ENCODE measurements at places on chromosomes 3 and 15.
A peak's percentile ranks its signal among the peaks of the same experiment; 100 is the strongest.

GRCh38 chr3:37680401-37680800, 181.3 kb upstream of the CTDSPL start:
- no peak for DNase-seq

DNA sequence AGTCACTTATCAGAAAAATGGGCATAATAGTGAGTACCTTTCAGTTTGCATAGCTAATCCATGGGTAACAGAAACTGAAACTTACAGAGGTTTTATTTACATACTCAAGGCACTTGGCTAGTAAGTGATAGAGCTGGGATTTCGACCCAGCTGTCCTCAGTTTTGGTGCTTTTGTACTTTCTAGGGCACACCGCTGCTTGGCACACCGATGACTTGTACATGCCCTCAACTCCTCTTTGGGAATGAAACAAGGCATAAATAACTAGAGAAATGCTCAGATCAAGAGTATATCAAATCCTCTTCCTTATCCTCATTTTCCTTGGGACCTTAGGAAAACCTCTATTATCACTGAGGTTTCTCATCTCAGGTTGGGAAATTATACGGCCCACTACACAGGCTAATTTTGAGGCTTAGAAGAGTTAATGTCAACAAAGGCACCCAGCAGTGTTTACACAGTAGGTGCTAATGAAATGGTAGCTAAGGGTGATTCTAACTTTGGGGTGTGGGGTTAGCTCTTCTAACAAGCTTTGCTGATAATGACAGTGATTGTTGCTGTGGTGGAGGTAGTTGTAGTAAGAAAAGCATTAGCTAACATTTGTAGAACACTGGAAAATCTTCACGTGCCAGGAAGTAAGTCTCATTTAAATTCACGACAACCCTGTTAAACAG, 20.3 kb upstream of the DGKG start:
- no peak for DNase-seq

DNA sequence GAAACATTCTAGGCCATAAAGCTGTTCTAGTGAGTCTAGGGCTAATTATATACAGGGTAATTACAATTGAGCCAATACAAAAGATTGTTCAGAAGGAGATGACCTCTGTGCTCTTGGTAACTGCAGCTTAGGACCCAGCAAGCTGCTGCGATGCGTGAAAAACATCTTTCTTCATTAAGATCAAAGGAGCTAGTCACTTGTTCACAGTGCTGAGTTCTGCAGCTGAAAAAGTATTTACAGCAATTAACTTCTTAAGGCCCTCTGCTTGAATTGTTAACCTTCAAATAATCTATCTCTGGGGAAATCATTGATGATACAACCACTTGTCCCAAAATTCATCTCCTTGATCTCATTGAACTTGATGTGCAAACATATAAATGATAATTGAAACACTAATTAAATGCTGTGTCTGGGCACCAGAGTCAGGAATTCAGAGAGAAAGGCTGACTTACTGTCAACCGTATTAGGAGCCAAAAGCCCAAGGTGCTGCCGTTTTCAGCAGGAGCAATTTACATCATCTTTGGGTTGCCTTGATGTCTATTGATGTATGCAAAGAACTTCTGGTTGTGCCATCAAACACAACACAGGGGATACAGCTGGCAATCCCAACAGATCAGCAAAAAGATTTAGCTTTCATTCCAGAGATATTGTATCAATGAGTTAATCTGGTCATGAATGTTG, 213.0 kb downstream of the NECTIN3 start:
- DNase-seq, result no peak

GRCh38 chr3:138404121-138404520, 30.3 kb upstream of the ESYT3 start:
- no peak for DNase-seq

- DNase-seq, result no peak
Observed at GRCh38 chr3:51379301-51379700, 5.8 kb upstream of the MANF start.

DNA sequence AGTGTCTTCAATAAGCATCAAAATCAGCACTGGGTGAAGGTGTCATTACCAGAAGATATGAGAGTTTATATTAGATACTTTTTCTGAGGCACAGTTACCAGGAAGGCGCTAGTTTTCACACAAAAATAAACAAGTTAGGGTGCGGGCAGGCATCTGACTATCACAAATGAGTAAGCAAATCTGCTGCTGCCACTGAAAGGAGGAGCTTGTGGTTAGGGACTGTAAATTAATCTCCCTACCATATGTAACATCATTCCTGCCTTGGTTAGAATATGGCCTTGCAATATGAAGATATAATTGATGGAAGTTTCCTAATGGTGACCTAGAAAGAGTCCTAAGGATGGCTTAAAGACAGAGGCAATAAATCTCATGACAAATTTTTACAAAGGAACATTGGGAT, 19.5 kb upstream of the EID1 start:
- no peak for DNase-seq

- DNase-seq, result no peak
Observed at GRCh38 chr3:142007710-142008399, 131.4 kb downstream of the ATP1B3 start.

DNA sequence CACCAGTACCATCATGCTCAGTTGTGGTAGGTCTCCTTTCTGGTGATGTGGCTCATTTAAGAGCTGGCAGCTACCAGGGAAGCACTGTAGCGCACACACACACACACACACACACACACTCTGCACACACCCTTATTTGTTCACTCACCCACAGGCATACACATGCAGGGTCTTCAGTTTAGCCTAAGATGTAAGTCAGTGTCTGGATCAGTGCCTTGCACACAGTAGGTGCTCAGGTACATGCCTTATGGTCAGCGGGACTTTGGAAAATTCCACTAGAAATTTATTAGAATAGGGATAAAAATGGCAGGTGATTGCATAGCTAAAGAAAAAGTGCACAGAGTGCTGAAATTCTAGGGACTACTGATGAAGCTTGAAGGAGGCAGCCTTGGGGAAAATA, 23.6 kb downstream of the XYLB start:
- DNase-seq, result no peak

GRCh38 chr3:194686414-194686815, 732 bp downstream of the FAM43A start:
- no peak for DNase-seq

DNA sequence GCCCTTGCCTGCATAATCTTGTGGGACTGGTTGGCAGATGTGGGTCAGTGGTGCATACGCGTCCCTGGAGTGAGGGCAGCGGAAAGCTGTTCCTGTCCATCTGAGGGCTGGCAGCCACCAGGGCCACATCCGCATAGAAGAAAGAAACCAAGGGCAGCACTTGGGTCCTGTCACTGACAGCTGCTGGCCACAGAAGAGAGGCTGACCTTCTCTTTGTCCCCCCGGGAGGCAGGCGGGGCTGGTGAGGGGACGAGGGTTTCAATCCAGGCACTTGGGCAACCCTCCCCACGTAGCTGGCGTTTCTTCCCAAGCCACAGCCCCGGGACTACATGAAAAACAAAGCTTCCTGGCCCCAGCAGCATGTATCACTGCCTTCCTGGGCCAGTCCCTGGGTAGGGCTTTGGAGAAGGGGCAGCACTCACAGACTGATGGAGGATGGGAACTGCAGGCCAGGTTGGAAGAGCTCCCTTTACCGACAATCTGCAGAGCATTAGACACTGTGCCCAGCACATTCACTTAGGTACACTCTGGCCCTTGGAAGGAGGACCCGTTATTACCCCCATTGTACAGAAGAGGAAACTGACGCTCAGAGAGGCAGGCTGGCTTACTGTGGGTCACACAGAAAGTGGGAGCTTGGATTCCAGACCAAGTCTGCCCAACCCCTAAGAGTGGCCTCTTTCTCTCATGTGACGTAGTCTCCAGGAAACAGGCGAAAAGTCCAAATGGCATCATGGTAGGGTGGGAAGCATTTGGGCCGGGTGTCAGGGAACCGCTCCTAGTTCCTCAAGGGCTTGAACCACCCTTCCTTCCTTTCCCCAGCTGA, 78.8 kb upstream of the SLC6A6 start:
- no peak for DNase-seq

GRCh38 chr3:149016242-149016641, 24.9 kb downstream of the GYG1 start:
- no peak for DNase-seq

- peak; percentile 2 for DNase-seq
Observed at GRCh38 chr3:169965562-169966427, 812 bp upstream of the SEC62 start.

DNA sequence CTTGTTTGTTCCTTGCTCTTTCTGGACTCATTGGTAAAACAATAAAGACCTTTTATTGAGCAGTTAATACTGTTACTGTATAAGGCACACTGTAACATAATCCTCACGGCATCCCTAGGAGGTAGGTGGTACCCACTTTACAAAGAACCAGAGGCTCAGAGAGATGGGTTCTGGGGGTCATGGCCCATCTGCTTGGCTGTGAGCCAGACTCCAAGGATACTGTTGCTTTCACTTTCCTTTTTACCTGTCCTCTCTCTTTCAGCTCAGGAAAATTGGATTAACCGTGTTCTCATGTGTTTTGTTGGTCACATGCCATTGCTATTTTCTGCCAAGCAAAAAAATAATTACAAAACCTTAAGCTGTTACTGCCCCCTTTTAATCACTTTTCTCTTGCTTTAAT, 34.8 kb upstream of the FILIP1L start:
- DNase-seq, result no peak

DNA sequence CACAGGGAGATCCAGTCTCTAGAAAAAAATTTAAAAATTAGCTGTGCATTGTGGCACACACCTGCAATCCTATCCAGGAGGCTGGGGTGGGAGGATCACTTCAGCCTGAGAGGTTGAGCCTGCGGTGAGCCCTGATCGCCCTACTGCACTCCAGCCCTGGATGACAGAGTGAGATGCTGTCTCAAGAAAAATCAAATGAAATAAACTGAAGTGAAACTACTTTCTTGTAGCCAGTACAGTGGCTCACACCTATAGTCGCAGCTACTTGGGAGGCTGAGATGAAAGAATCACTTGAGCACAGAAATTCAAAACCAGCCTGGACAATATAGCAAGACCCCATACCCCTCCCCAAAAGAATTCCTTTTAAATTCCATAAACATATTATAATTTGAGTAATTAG, 35.4 kb downstream of the SMARCC1 start:
- DNase-seq, result no peak

- no peak for DNase-seq
Observed at GRCh38 chr3:194339356-194339755, 11.8 kb downstream of the CPN2 start.

- no peak for DNase-seq
Observed at GRCh38 chr15:23866832-23867231, 179.7 kb upstream of the NDN start.

DNA sequence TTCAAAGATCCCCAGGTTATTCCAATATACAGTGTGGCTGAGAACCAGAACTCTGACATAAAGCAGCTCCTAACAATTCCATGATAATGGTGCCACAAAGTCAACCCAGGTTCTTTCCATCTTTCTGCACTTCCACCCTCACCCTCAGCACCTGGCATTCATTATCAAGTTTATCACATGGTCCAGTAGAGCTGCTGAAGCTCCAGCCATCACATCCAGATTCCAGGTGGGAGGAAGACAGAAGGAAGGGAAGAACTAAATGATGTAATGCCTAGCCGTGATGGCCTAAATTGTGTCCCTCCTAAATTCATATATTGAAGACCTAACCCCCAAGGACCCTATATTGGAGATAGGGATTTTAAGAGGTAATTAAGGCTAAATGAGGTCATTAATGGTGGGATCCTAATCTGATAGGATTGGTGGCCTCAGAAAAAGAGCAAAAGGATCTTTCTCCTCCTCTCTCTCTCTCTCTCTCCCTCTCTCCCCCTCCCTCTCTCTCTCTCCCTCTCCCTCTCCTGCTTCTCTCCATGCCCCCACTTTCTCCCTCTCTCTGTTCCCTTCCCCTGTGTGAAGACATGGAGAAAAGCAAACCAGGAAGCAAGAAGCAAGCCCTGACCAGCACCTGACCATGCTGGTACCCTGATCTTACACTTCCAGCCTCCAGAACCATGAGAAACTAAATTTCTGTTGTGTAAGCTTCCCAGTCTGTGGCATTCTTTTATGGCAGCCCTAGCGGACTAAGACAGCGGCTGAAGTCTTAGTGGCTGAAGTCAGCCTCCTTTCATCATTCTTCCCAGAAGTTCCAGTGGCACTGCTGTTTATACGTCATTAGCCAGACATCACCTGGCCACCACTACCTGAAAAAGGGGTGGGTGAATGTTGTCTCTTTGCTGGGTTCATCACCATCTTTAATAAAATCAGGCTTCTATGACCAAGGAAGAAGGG, 369.7 kb upstream of the PROK2 start:
- DNase-seq, result no peak

DNA sequence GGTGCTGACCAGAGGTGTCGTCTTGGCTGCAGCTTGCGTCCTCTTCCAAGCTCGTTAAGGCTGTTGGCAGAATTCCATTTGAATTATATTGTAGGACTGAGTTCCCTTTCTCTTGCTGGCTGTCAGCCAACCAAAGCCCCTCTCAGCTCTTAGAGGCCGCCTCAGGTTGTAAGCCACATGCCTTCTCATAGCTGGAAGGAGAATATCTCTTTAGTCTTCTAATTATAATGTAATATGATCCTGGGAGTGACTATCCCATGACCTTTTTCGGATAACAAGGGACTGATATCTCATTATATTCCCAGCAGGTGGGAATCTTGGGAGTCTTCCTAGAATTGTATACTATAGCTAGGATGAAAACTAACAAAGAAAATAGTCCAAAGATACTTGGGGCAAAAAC, 4.8 kb downstream of the SCG5 start:
- DNase-seq, result no peak
